IPS DF 6.9 (cell line): ENCODE measurements at places on chromosomes 5 and 9.

GRCh38 chr9:87263291-87263690, 234.4 kb upstream of the DAPK1 start:
- H3K4me3 ChIP-seq = no peak overlapping the region
- DNase-seq = peak; percentile 72
- no peaks in the 10 kb centered on the region for H3K36me3 ChIP-seq
- H3K27me3 ChIP-seq = no peaks in the 10 kb centered on the region
- H3K4me1 ChIP-seq = no peaks in the 10 kb centered on the region
- H3K27ac ChIP-seq = no peak overlapping the region

GRCh38 chr5:112921026-112921832, 798 bp downstream of the REEP5 start:
- H3K4me1 ChIP-seq = no peaks in the 10 kb centered on the region
- H3K27ac ChIP-seq = no peak overlapping the region
- H3K4me3 ChIP-seq = peak overlapping the region; percentile 74

GRCh38 chr9:130288393-130288792, 22.8 kb downstream of the HMCN2 start:
- no peak overlapping the region for H3K4me3 ChIP-seq
- H3K27ac ChIP-seq = no peak overlapping the region
- no peaks in the 10 kb centered on the region for H3K27me3 ChIP-seq

GRCh38 chr5:8216921-8217320, 348.0 kb downstream of the MTRR start:
- no peak overlapping the region for H3K27ac ChIP-seq
- no peaks in the 10 kb centered on the region for H3K4me1 ChIP-seq
- H3K36me3 ChIP-seq = no peaks in the 10 kb centered on the region

GRCh38 chr9:89524963-89525362, 27.1 kb upstream of the SEMA4D start:
- H3K36me3 ChIP-seq = no peaks in the 10 kb centered on the region
- H3K27me3 ChIP-seq = no peaks in the 10 kb centered on the region
- H3K27ac ChIP-seq = no peak overlapping the region
- no peak for DNase-seq
- H3K4me1 ChIP-seq = no peaks in the 10 kb centered on the region; the same call in 1 of the 2 replicates
- no peak overlapping the region for H3K4me3 ChIP-seq

DNA sequence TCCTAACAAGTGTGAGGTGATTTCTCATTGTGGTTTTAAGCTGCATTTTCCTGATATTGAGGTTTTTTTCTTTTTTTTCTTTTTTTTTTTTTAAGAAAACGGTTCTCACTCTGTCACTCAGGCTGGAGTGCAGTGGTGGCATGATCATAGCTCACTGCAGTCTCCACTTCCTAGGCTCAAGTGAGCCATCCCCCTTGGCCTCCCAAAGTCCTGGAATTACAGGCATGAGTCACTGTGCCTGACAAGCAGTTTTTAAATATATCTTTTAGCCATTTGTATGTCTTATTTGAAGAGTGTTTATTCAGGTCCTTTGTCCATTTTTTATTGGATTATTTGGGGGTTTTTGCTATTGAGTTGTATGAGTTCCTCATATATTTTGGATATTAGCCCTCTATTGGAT, 53.8 kb downstream of the GCNT1 start:
- H3K4me3 ChIP-seq = no peak overlapping the region
- H3K27me3 ChIP-seq = no peaks in the 10 kb centered on the region
- H3K36me3 ChIP-seq = no peaks in the 10 kb centered on the region
- no peak overlapping the region for H3K27ac ChIP-seq
- no peak for DNase-seq

DNA sequence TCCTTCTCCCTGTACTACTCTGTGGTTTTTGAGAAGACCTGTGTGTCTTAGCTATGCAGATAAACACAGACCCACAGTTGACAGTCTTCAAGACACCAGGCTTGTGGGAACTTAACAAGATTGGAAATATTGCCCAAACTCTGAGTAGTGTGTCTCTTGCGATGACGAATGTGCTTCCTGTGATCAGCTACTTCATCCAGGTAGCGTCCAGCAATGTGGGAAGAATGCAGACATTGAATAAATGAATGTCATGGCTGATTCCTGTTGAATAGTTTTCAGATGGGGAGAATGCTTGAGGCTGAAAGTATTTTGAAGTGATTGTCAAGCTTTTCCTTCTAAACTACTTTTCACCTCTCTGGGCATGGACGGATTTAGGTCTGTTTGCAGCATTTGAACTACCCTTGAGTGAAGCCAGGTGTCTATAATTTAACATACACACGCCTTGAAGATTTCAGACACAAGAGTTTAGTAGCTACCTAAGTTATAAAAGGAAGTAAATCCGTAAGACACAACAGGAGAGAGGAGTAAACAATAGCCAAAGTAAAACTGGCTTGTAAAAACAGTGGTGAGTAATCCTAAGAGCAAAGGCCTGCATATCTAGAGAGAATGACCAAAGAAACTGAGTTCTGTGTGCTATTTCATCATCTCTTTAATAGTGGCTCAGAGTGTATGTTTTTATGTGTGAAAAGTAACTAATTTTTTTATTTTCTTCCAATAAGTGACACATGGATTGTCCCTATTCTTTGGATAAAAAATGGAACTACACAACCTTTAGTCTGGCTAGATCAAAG, 30.0 kb upstream of the ARL14EPL start:
- H3K27ac ChIP-seq = no peak overlapping the region
- H3K4me1 ChIP-seq = no peaks in the 10 kb centered on the region
- DNase-seq = no peak
- no peak overlapping the region for H3K4me3 ChIP-seq

DNA sequence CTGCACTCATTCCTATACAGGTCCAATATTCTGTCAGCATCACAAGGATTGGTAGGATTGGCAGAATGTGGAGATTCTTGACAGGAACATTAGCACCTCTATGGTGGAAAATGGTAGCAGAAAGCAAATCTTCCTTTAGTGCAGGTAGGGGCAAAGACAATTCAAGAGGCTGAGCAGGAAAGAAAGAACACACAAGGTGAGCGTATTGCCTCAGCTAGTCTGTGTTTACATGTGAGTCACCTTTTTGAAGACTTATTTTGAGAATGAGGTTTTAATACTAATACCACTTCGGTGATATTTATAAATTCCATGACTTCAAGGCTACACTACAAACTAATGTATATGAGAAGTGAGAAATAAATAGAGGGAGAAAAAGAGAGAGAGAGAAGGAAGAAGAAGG, 717.0 kb downstream of the BRINP1 start:
- H3K4me1 ChIP-seq = no peaks in the 10 kb centered on the region
- H3K4me3 ChIP-seq = no peak overlapping the region
- no peaks in the 10 kb centered on the region for H3K27me3 ChIP-seq
- no peak for DNase-seq
- no peak overlapping the region for H3K27ac ChIP-seq
- no peaks in the 10 kb centered on the region for H3K36me3 ChIP-seq

DNA sequence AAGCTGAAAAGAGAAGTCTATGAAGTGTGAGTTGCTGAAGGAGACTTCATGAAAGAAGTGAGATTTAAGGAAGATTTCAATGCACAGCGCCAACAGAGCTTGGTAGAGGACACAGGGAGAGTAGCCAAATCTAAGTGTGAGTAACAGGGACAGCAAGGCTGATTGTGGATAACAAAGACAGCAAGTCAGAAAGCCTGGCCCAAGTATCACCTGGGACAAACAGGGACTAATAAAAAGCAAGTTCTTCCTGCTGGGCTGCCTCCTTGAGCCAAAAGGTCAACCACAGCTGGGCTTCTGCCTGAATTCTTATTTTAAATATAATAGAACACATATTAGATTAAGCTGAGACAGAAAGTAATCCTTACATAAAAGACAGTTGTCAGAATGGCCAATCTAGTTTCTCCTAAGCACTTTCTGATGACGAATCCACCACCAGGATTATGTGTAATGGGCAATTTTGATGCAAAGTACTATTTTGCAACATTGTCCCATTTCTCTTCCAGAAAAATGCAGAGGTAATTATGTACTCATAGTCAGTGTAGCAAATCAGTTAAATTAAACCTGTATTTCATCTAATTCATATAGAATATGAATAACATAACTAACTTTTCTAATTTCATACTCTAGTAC, 73.8 kb downstream of the MAPKAP1 start:
- no peak for DNase-seq
- peaks cover 2% of the 10 kb centered on the region; the same call in 1 of the 2 replicates for H3K4me1 ChIP-seq
- H3K27me3 ChIP-seq = no peaks in the 10 kb centered on the region
- no peak overlapping the region for H3K4me3 ChIP-seq
- H3K36me3 ChIP-seq = no peaks in the 10 kb centered on the region

DNA sequence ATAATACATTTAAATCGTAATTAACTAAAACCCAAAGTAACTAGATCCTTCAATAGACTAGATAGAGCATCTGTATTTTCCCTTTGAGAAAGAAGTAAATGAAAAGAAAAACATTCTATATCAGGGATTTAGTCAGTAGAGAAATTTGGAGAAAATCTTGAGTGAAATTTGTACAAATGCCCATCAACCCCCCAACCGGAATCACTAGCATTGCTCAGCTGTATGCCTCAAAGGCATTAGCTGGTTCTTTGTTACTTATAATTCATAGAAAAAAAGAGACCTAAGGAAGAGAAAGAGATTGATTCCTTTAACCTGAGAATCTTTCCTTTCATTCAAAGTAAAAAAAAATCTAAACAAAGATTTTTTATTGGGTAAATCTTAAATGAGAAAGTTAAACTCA, 659 bp downstream of the OMD start:
- no peaks in the 10 kb centered on the region for H3K36me3 ChIP-seq
- H3K27ac ChIP-seq = no peak overlapping the region
- H3K4me1 ChIP-seq = no peaks in the 10 kb centered on the region

DNA sequence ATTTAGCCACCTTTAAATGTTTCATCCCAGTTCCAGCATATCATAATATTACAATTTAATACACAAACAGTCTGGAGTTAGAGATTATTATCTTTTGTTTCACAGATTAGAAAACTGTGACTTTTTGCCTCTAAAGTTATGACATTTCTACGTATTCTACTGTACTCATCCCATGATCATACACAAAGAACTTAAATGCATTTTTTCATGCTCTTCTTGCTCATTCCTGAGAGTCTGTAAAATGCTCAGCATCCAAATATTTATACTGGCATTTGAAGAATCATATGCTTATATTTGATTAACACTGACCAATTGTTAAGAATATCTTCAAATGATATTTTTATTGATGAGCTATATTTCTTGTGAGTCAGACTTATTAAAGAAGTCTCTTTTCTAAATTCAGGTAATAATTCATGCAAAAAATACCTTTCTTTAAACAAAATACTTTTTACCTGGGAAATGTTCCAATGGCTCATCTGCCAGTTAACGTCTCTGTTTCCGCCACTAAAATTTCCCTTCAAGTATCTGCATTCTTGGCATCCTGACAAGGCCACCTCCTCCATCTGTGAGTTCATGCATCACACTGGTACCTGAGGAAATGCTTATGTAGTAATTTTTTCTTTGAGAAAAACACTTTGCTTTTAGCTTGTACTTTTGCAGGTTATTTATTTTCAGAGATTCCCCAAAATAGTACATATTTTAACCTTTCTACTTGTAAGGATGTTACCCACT, 139.6 kb upstream of the RASA1 start:
- H3K36me3 ChIP-seq = no peaks in the 10 kb centered on the region
- no peak overlapping the region for H3K4me3 ChIP-seq
- H3K4me1 ChIP-seq = no peaks in the 10 kb centered on the region
- H3K27me3 ChIP-seq = no peaks in the 10 kb centered on the region

- no peak overlapping the region for H3K27ac ChIP-seq
- no peaks in the 10 kb centered on the region for H3K36me3 ChIP-seq
- H3K27me3 ChIP-seq = no peaks in the 10 kb centered on the region
- no peak overlapping the region for H3K4me3 ChIP-seq
Observed at GRCh38 chr9:114784721-114785279, 21.0 kb downstream of the TNFSF15 start.

GRCh38 chr9:34328500-34328986, 525 bp downstream of the KIF24 start:
- H3K36me3 ChIP-seq = no peaks in the 10 kb centered on the region
- no peak overlapping the region for H3K27ac ChIP-seq
- H3K27me3 ChIP-seq = no peaks in the 10 kb centered on the region
- H3K4me1 ChIP-seq = no peaks in the 10 kb centered on the region; the same call in 1 of the 2 replicates
- DNase-seq = no peak
- peak overlapping the region; percentile 100 for H3K4me3 ChIP-seq

DNA sequence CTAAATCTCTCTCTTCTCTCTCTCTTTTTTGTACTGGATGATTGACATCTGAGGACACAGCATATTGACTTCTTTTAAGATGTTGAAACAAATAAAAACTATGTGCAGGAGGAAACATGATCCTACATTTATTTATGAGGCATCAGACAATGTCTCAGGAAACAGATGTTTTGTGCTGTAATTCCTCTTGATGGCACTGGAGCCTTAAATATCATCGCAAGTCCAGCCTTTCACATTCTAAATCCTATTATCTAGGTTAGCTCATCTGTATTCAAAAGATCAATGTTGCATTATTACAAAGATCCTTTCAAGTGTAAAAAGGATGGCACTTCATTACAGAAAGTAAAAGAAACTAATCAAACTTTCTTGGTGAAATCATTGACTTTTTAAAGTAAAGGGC, 63.9 kb downstream of the MAT2B start:
- peaks cover 4% of the 10 kb centered on the region; the same call in 1 of the 2 replicates for H3K4me1 ChIP-seq
- H3K27me3 ChIP-seq = peaks cover 8% of the 10 kb centered on the region; the same call in 1 of the 2 replicates
- no peak overlapping the region for H3K4me3 ChIP-seq

- no peaks in the 10 kb centered on the region for H3K36me3 ChIP-seq
- DNase-seq = no peak
- no peak overlapping the region for H3K27ac ChIP-seq
- H3K27me3 ChIP-seq = no peaks in the 10 kb centered on the region
- peaks cover 3% of the 10 kb centered on the region; the same call in 1 of the 2 replicates for H3K4me1 ChIP-seq
Observed at GRCh38 chr9:81823672-81824554, 104.3 kb upstream of the SPATA31D4 start.

DNA sequence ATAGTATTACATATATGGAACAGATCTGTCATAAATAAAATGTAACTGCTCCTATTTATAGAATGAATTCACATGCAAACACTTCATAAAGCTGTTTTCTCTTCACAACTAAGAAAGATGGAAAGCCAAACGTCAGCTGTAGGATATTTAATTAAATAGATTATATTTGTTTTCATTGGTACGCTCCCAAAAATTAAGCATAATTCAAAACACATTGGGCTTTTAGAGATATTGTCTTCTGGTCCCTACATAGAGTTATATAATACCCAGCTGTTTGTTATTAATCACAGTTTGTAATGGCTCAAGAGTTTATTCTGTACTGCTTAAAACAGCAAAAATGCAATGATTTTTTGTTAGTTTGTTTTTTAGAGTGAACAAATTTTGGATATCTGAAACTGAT, 61.2 kb downstream of the MRPS30 start:
- no peak for DNase-seq
- no peaks in the 10 kb centered on the region for H3K36me3 ChIP-seq
- H3K4me3 ChIP-seq = no peak overlapping the region
- no peaks in the 10 kb centered on the region for H3K27me3 ChIP-seq
- H3K4me1 ChIP-seq = no peaks in the 10 kb centered on the region
